ENCODE measurements at places on chromosomes 16 and 17.

DNA sequence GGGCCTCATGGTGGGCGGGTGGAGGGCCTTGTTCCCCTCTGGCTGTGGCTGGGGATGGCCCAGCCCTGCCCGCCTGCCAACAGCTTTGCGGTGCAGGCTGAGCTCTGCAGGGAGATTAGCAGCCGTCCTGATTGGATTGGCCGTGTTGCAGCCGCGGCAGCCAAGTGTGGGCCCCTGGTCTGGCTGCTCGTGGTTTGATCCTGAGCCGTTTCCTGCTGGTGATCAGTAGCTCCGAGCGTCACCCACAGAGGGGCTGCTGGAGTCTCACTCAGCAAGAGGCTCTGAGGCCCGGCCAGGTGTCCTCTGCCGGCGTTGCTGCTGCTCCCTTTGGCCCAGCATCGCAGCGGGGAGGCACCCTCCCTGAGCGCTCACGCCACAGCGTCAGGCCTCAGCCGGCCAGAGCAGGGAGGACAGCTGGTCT is 32.5 kb downstream of the BAIAP2 start:
- no peak for DNase-seq

DNA sequence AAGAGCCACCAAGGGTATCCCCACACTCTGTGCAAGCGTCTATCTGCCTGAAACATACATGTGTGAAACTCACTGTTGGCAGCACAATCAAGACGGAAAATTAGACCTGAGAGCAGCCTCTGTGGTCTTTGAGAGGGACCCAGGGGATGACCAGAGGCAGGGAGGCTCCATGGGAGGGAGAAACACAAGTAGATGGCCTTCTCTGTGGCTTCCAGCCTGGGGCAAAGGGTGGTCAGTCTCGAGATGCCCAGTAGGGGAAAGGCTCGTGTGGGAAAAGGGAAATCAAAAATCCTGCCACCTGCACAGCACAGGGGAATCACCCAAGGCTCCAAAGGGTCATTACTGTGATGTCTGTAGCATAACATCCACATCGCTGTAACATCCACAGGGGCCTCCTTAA is 823.3 kb downstream of the KCNJ18 start:
- no peak for DNase-seq

GRCh38 chr17:3795390-3796102 is 5.4 kb downstream of the ITGAE start:
- no peak for DNase-seq

- DNase-seq, result peak; percentile 48
Observed at GRCh38 chr16:67109407-67110135, at the start of gene PHAF1. TSS of gene PHAF1 (plus strand) at chr16:67109941. CDS start at chr16:67110176, 235 bp downstream.

DNA sequence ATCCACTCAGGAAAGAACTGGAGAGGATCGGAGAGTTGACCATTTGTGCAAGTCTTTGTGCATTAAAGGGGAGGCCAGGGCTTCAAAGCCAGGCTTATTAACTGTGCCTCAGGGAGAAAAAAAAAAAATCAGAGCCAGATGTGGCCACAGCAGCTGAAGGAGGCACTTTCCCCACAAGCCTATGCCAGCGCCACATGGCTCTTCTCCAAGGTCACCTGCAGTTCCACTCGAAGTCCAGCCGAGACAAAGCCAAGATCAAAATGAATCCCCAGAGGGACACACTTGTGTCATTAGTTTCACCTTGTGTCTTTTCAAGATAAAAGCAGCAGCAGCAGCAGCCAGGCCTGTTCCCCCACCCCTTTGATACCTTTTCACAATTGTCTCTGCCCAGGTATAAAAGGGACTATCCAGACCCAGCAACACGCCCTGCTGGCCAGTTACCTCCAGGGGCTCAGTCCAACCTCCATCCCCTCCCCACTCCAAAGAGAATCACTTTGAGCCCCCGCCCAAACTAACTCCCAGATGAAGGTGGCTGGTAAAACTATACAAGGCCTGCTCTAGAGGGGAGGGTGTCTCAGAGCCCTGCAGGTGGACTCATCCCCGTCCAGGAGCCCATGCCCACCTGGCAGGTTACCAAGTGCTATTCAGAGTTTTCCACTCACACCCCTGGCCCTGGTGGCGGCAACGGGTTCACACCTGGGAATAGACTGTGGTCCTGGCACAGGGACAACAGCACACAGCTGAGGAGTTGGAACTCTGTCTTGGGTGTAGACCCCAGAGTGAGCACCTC is 29.2 kb downstream of the AXIN2 start:
- no peak for DNase-seq

DNA sequence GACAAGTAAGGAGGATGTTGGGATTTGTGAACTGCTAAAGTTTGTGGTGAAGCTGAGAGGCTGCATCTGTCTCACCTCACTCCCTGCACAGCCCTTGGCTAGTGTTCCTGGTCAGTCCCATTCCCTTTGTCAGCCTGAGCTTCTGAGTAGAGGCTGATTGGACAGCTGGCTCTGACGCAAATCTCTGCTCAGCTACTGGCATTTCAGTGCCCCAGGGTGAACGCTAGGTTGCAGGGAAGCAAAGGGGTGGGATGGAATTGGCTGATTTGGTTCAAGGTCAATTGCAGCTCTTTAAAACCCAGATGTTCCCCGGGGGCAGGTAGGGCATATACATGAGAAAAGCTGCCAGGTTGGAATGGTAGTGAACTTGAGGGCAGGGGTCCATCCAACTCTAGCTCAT is 23.1 kb upstream of the CNOT1 start:
- DNase-seq, result no peak

DNA sequence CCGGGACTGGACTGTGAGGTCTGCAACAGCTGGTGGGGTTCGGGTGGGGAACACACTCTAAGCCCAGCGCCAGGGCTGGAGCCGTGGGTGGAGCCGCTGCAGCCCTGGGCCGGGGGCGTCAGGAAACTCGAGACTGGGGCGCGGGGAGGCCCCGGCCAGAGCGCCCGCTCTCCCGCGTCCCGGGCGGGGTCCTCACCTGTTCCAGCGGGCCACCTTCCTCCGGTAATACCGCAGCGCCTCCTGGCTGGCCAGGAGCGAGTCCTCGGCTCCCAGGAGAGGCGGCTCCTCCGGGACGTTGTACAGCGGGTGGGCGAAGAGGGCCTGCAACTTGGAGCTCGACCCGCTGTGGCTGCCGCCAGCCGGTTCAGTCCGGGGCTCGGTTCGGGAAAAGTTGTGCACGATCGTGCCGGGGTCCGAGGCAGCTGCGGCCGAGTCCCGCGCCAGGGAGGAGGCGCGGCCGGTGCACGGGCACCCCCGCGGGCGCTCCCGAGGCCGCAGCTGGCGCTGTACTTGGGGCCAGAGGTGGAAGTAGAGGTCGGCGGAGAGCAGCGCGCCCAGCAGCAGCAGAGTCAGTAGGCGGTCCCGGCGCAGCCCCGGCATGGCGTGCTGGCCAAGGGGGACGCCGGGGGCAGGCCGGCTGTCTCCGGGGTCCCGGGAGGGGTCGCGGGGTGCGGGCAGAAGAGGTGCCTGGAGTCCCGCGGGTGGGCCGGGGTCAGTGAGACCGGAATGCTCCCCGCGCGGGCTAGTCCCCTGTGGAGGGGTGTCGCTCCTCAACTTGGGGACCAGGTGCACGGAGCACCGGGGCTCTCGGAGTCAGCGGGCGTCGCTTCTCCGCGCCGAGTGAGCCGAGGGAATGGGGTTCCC is 868 bp downstream of the FAM20A start:
- DNase-seq, result no peak

GRCh38 chr16:49810831-49811230 is 45.1 kb downstream of the ZNF423 start:
- no peak for DNase-seq

- DNase-seq, result no peak
Observed at GRCh38 chr16:67834242-67834614, 7.9 kb upstream of the THAP11 start.

GRCh38 chr16:80723091-80723490 is 81.3 kb downstream of the CDYL2 start:
- no peak for DNase-seq

DNA sequence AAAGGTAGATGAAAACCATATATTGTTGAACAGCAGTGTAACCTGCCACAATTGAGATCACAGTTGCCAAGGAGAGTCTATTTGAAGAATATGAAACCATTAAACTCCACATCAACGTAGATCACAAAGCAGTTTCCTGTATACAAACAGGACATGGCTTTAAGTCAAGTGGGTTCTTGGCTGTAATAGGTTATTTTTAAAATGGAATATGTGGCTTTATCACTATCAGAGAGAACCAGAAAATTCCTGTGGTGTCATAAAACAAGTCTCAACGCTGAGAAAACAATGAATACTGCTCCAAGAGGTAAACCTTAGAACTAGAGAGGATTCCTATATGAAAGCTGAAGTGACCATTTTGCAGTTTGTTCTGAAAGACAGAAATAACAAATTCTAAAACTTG is 999.7 kb downstream of the CDH11 start:
- DNase-seq, result no peak
